ENCODE measurements at places on chromosomes 7 and 10.

GRCh38 chr7:23093546-23093945 is 12.0 kb upstream of the KLHL7 start:
- no peak for DNase-seq

DNA sequence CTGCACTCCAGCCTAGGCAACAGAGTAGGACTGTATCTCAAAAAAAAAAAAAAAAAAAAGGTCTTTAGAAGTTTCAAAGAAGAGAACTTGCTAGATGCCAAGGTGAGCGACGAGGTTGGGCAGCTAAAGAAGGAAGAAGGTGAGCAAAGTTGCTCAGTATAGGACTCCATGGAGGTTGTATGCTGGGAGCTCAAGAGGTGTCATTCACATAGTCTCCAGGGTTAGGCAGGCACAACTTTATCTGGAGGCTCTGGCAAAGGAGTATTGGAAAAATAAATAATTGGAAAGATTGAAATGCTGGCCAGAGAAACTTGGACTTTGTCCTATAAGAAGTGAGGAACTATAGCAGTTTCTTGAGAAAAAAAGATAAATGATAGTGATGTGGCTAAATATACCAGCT is 74.5 kb downstream of the NRF1 start:
- DNase-seq: no peak

- DNase-seq: no peak
These were observed 54.5 kb downstream of the WAC start for GRCh38 chr10:28587270-28587969.

- DNase-seq: no peak
These were observed 422.5 kb downstream of the HTR7 start for GRCh38 chr10:90435296-90435695.

DNA sequence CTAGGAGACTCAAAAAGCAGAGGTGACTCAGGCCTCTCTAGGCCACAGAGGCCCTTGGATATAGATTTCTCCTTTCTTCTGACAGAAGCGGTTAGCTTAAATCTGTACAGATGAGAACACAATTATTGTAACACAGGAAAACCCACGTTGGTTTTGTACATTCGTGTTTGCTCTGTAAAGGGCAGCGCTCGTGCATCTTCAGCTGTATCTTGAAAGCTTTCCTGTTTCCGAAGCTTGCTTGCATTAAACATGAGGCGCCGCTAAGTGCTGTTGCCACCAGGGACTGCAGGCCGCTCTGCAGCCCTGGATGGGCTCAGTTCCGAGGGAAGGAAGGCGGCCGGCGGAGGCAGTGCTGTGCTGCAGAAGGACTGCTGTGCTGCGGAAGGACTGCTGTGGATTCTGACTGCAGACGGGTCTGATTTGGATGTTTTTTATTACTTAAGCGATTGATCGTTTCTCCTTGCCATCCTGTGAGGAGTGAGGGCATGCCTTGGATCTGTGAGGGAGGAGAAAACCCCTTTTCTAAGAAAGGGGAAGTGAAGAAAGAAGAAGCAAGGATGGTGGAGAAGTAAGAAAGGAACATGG is 53.3 kb downstream of the FHIP2A start:
- DNase-seq: no peak
